Mammary microvascular endothelial cell (primary cell): ENCODE measurements at places on chromosomes 6 and 20. TPM values are rescaled to one million over a fixed set of nuclear protein-coding genes. Genes with fewer than 3 reads are reported as not detected.

Gene SIRPD
- total RNA-seq: not detected in 2 replicates

Gene SLC22A2
- not detected in 2 replicates for total RNA-seq

Gene FRMD1
- total RNA-seq: not detected in 2 replicates

Gene SPTLC3
- 0.33 and 0.89 TPM in 2 replicates for total RNA-seq

Gene SLC22A16
- total RNA-seq: 1.6 TPM in 1 of 2 replicates, not detected in the other

Gene CAGE1
- not detected in 2 replicates for total RNA-seq

Gene LY6G6D
- total RNA-seq: not detected in 2 replicates

Gene SLC17A3
- not detected in 2 replicates for total RNA-seq

Gene KCNK5
- not detected in 2 replicates for total RNA-seq

Gene SLC16A10
- not detected in 2 replicates for total RNA-seq

Gene THBS2
- total RNA-seq: 0.67 and 1.0 TPM in 2 replicates

Gene UNC5CL
- not detected in 2 replicates for total RNA-seq

Gene SYS1
- 21.4 and 29.5 TPM in 2 replicates for total RNA-seq

Gene ATP6V1G2
- total RNA-seq: 0.07 and 0.39 TPM in 2 replicates

Gene DACT2
- not detected in 2 replicates for total RNA-seq

Gene TSPO2
- total RNA-seq: not detected in 2 replicates

Gene TCF21
- total RNA-seq: not detected in 2 replicates

Gene GFOD1
- 21.1 and 22.0 TPM in 2 replicates for total RNA-seq

Gene SLC22A1
- not detected in 2 replicates for total RNA-seq

Gene LINC00237
- not detected in 2 replicates for total RNA-seq

Gene HLA-G
- total RNA-seq: not detected in 2 replicates

Gene LY6G6C
- total RNA-seq: not detected in 2 replicates

Gene TREML2
- total RNA-seq: not detected in 2 replicates

Gene PNPLA1
- not detected in 2 replicates for total RNA-seq

Gene MYB
- total RNA-seq: not detected in 2 replicates

Gene AGPAT4
- total RNA-seq: 4.1 and 5.0 TPM in 2 replicates

Gene LTB
- total RNA-seq: 2.2 and 7.0 TPM in 2 replicates

Gene SERINC3
- total RNA-seq: 64.0 and 65.3 TPM in 2 replicates

Gene LHFPL5
- 0.20 TPM in 1 of 2 replicates, not detected in the other for total RNA-seq

Gene OOEP
- total RNA-seq: not detected in 2 replicates
